ENCODE measurements at places on chromosomes 16 and 17.

- DNase-seq, result no peak
Observed at GRCh38 chr16:67967958-67968399, 458 bp downstream of the SLC12A4 start.

GRCh38 chr16:35195864-35196216, 1736.4 kb downstream of the TP53TG3F start:
- DNase-seq, result no peak

- no peak for DNase-seq
Observed at GRCh38 chr16:29909391-29909790, 9.1 kb downstream of the ASPHD1 start.

- peak; percentile 71 for DNase-seq
Observed at GRCh38 chr16:476039-476438, 50.6 kb downstream of the RAB11FIP3 start.

DNA sequence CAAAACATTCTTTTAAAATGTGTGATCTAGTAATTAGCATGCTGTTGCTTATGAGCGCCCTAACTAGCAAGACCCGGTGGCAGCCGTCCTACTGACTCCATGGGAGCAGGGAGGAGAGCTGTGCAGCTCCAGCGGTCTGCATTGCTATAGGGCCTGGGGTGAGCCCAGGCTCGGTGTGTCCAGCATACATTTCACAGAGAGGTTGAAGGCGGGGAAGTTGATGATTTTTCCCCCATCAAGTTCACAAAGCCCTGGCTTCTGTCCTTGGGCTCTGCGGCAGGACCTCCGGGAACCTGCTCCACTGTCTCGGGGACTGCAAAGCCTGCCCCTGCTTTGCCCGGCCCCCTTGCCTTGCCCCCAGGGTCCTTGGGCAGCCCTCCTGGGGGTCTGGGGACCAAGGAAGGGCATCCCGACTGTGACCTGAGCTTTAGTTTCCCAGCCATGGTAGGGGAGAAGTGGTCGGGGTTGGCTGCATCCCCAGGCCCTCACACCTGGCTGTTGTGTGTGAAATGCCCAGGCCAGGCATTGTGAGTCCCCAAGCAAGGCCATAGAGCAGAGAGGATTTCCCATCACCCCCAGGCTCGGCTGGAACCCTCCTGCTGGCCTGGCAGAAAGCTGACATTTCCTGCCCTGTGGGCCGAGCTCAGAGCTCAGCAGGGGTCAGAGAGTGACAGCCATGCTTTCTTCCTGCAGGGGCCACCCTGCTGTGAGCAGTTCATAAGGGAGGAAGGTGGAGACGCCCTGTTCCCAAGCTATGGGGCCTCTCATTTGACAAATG, 24.8 kb downstream of the KCNJ12 start:
- no peak for DNase-seq

- peak; percentile 39 for DNase-seq
Observed at GRCh38 chr17:35936063-35936462, 5.5 kb upstream of the RDM1 start.

- no peak for DNase-seq
Observed at GRCh38 chr16:62363501-62363900, 327.3 kb upstream of the CDH8 start.

DNA sequence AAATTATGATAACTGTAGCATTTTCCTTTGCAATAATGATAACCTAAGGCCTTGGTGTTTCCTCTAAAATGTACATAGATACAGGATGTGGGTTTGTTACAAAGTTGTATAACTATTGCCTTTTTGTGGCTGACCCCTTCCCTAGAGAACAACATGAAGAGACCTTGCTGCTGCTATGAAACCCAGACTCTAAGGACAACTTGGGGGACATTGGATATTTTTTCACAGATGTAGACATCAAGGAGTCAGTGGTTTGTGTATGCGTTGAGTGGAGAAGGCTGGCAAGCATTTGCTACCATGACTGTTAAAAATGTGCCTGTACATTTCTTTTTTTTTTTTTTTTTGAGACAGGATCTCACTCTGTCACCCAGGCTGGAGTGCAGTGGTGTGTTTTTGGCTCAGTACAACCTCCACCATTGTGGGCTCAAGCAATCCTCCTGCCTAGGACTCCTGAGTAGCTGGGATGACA, 12.3 kb downstream of the HMOX2 start:
- no peak for DNase-seq

GRCh38 chr17:77163511-77164280, 22.9 kb downstream of the SEC14L1 start:
- DNase-seq, result no peak

DNA sequence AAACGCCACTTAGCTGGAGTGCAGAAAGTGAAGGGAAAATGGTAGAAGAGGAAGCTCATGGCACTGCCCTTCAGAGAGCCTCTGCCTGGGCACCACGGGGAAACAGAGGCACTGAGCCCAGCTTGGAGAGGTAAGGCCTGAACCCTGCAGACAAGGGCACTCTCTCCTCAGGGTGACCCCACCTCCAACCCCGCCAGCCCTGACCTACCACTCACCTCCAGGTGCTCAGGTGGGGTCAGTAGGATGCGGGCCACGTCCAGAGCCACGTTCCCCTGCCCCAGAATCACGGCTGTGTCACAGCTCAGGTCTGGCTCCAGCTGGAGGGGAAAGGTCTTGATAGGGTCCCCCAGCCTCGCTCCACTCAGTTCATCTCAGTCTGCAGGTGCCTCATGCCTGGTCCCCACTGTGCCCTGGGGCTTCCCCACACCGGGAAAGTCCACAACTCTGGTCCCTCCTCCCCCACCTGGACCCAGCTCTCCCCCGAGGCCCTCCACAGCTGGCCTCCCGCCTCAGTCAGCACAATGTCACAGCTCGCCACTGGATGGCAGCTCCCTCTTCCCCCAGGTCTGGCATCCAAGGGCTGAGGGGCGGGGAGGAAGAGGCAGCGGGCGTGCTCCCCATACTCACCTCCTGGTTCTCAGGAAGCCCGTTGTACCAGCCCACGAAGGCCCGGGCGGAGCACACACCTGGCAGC, 6.0 kb upstream of the GRIN2C start:
- DNase-seq, result peak; percentile 43

- DNase-seq, result no peak
Observed at GRCh38 chr17:7442142-7442541, 2.7 kb upstream of the CHRNB1 start.

- peak; percentile 81 for DNase-seq
Observed at GRCh38 chr17:752620-753219, 656 bp upstream of the GEMIN4 start.

- no peak for DNase-seq
Observed at GRCh38 chr17:14826358-14826757, 438.8 kb downstream of the PMP22 start.

GRCh38 chr17:7323731-7324437, 5.3 kb downstream of the NEURL4 start:
- peak; percentile 67 for DNase-seq

GRCh38 chr17:31838636-31839225, 20.3 kb downstream of the COPRS start:
- no peak for DNase-seq

GRCh38 chr17:79778504-79779083, 646 bp downstream of the CBX2 start:
- DNase-seq, result no peak

- DNase-seq, result no peak
Observed at GRCh38 chr17:49546546-49547535, 28.8 kb upstream of the NXPH3 start.

- DNase-seq, result no peak
Observed at GRCh38 chr17:17730250-17730935, 49.1 kb downstream of the RAI1 start.

GRCh38 chr17:5378566-5379207, 40.8 kb downstream of the NUP88 start:
- DNase-seq, result no peak

- no peak for DNase-seq
Observed at GRCh38 chr16:71628810-71629209, 2.8 kb downstream of the MARVELD3 start.

GRCh38 chr16:79509211-79509631, 91.3 kb downstream of the MAF start:
- peak; percentile 30 for DNase-seq

- no peak for DNase-seq
Observed at GRCh38 chr17:5236938-5237540, 2.4 kb upstream of the SCIMP start.

- DNase-seq, result no peak
Observed at GRCh38 chr17:35241520-35241919, 1.4 kb upstream of the SLFN5 start.

DNA sequence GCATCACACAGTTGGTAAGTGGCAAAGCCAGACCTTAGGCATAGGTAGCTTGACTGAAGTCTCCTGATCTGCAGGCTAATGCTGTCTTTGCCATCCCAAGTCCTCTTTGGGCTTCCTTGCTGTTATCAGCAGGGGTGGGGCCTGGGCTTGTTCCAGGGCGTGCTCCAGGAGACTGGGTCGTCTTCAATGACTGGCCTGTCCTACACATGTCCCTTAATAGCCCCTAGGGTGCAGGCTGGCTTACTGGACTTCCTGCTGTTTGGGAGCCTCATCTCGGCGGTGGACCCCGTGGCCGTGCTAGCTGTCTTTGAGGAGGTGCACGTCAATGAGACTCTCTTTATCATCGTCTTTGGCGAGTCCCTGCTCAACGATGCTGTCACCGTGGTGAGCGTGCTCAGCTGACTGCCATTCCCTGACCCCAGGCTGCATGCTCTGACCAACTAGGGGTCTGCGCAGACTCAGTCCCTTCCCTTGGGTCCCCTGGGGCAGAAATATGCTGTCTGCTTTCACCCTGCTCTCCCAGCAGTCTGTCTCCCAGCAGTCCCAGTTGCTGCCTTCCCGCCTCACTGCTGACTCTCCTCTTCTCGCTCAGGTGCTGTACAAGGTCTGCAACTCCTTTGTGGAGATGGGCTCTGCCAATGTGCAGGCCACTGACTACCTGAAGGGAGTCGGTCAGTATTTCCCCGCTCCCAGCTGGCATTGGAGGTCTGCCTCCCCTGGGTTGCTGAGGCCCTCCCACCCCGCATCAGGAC, 6.2 kb downstream of the SLC9A5 start:
- no peak for DNase-seq

DNA sequence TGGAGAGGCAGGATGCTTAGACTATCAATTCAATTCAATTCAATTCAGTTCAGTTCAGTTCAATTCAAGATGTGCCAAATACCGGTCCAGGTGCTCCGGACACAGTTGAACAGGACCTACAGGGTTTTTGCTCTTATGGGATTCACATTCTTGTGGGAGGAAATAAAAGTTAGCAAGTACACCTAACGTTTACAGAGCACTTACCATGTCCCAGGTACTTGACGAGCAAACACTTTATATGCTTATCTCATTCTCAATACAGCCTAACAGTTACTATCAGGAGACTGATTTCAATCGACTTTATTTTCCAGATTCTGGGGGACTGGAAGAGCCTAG, 467 bp upstream of the GDE1 start:
- DNase-seq, result no peak

- peak; percentile 86 for DNase-seq
Observed at GRCh38 chr16:4801962-4802658, at the start of gene ROGDI. ROGDI (minus strand) TSS chr16:4802633; CDS start chr16:4802571, 62 bp downstream.

GRCh38 chr16:87744750-87745514, 20.9 kb downstream of the KLHDC4 start:
- DNase-seq, result no peak

DNA sequence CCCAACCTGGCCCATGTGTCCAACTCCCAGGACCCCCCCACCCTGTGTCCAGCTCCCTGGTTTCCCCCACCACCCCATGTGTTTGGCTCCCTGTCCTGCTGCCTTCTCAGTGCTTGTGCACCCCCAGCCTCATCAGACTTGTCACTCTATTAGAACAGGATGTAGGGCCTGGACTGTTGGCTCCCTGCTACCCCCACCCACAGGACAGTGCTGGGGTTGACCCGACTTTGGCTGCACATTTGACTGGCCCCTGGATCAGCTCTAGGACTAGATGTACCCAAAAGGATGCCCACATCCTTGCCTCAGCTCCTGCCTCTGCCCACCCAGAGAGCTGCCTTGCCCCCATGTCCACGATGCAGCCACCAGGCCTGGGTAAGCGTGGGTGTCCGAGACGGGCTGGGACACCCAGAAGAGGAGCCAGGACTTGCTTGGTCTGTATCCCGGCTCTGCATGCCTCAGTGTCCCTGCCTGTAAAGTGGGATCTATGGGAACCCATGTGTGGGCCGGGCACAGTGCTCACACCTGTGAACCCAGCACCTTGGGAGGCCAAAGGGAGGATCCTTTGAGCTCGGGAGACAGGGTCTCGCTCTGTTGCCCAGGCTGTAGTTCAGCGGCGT, 1.5 kb upstream of the CCDC57 start:
- DNase-seq, result no peak

DNA sequence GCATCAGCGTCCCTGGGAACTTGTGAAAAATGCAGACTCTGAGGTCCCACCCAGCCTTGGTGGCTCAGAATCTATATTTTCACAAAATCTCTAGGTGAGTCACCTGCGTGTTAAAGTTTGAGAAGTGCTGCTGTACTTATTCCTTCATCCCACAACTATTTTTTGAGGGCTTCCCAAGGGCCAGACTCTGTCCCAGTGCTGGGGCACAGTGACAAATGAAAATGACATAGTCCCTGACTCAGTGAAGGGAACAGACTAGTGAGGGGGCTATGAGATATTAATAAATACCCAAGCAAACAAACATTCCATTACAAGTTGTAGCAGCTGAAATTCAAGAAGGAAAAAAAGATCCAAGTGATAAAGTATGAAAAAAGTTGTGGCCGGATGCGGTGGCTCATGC, 9.9 kb upstream of the EMP2 start:
- no peak for DNase-seq

GRCh38 chr16:81397879-81398520, 46.6 kb upstream of the CMIP start:
- DNase-seq, result no peak

GRCh38 chr17:7419819-7420610, at the start of gene SPEM1:
SPEM1 (plus strand) TSS chr17:7420324; CDS start chr17:7420385, 61 bp downstream.
- no peak for DNase-seq

DNA sequence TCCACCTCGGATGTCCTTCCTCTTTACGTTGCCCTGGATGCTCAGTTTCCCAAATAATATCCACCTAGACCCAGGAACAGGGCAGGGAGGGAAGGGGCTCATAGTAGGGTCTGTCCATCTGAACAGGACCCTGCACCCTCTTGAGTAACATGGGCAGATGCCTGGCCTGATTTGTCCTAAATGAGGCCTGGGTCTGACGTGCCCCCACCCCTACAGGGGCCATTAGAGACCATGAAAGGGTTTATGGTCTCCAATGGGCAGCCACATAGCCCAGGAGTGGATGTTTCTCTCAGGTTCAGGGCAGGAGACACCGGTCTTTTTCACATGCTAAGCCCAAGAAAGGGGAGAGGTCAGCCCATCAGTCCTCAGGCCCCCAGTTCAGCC, 6.8 kb downstream of the CACNG1 start:
- DNase-seq, result no peak

DNA sequence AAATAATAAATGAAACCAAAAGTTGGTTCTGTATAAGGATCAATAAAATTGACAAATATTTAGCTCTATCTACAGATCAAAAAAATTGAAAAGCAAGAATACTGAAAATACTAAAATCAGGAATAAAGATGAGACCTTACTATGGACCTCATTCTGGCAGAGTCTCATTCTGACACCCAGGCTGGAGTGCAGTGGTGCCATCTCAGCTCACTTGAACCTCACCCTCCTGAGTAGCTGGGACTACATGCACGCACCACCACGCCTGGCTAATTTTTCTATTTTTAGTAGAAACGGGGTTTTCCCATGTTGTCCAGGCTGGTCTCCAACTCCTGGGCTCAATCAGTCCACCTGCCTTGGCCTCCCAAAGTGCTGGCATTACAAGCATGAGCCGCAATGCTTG, 22.0 kb upstream of the KREMEN2 start:
- no peak for DNase-seq
